ENCODE measurements at places on chromosomes 13 and 19.
A peak's percentile ranks its signal among the peaks of the same experiment; 100 is the strongest.

DNA sequence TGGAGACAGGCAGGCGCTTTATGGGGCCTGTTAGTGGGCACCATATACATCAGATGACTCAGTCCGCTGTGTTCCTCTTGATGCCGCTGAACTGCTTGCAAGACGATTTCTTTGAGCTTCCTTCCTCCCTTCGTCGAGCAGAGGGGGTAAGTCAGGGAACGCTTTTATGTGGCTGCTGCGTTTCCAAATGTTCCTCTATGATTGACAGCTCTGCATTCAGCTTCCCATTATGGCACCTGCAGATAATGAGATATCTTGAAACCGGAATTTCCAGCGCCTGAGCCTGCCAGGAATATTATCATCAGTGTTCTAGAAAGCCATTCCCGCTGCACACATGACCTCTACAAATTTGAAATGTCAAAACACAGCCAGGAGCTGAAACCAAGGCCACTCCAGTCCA is 257.0 kb downstream of the TSHZ3 start:
- no peak for DNase-seq

DNA sequence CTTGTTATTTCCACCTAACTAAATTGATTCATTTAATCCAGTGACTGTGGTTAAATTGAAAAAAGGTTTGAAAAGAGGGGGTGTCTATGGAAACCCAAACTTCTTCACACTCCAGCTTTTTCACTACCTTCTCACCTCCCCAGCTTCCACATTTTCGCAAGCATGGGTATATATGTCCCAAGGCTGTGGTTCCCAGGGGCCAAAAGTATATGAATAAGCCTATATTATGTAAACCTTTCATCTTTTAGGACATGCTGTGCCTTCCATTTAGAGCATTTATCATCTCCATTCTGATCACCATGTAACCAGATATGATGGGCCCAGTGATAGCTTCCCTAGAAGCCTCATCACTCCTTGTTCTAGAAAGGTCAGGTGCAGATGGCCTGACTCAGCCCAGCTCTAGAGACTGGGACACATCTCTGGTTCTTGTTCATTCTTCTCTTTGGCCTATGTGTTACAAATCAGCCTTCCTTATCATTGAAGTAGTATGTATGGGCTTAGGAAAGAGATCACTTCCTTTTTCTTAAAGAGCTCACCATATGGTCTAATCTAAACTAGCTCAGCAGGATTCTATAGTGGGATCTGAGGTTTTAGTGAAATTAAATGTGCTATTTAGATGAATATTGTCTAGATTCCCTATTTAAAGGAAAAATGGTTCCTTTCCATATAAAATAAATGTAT is 19.5 kb upstream of the ARL11 start:
- DNase-seq, result no peak

DNA sequence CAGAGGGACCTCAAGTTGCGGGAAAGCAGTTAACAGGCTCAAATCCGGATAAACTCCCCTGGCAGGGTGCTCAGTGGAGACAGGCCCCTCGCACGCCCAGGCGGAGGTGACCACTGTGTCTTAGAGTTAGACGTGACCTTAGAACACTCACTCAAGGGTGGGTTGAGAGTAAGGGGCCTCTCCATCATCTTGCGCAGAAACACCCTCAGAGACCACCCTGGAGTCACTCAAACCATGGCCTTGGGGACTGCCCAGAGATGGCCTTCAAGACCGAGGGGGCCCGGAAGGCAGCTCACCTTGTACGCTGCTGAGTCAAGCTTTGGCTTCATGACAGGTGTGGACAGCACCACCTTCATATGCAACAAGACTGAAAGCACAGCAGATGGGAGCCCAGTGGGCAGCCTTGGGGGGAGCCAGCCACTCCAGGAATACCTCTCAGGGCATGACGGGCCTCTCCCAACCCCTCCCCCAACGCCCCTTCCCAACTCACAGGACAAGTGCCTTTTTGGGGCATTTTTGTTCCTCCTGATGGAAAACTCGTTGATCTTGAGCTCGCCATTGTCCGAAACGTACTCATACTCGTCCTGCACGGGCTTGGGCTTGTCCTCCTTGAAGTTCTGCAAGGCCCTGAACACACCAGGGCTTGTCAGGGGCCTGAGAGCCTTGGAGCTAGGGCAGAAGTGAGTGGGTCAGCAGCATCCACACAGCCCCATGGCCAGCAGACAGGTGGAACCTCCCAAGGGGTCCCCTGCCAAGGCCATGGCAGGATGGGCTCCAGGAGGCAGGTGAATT is 229.2 kb downstream of the TUBA3C start:
- DNase-seq, result no peak

GRCh38 chr13:82878536-82878935 is 1003.7 kb downstream of the SLITRK1 start:
- no peak for DNase-seq

GRCh38 chr13:35129500-35129899 is 187.4 kb downstream of the NBEA start:
- DNase-seq, result no peak

GRCh38 chr19:42424345-42424707 is 2.9 kb downstream of the LIPE start:
- no peak for DNase-seq

DNA sequence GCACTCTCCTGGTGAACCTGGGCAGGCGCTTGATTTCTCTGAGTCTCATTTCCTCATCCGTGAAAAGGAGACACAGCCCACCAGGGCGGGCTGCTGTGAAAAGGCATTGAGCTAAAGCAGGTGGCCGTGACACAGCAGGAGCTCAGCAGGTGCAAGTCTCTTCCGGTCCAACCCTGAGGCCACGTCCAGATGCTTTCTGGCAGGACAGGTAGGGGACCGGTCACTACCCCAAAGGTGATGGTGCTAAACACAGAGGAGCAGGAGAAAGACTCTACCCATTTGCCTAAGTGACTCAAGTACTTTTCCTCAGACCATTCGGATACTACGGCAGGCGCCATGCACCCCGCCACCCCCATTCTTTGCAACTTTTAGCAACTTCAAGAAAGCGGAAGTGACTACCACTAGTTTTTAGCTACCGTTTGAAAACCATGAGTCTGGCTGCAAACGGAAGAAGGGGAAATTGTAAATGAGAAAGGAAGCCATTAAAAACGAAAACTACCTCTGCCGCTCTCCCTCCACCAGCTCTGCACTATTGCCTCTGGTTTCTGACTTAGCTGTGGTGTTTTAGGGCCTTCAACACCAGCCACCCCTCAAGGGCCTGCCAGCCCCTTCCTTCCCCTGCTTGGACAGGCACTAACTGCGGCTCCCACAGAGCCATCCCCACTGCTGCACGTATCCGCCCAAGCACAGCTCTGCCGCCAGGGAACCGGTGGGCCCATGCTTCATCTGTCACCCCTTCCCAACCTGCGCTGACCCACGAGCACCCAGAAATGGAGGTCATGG is 4.8 kb downstream of the PPP6R1 start:
- no peak for DNase-seq

DNA sequence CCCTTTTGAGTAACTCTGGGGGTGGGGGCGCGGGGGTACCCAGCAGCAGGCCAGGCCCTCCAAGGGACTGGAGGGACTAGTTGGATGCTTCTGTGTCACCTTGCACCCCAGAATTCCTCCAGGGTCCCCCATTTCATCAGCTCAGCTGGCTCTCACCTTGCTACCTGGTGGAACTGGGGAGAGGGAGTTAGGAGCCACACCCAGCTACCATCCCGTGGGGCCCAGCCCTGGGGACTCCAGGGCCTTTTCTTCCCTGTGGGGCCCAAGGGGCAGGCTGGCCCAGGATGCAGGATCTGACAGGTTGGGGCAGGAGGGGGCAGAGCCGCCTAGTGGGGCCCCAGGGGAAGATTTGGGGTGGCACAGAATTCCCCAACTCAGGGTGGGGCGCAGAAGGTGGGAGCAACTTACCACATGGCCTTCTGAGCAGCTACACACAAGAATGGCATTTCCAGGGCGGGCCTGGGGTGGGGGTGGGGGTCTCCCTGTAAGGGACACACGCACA is 32.8 kb upstream of the NANOS3 start:
- DNase-seq, result peak; percentile 46

- no peak for DNase-seq
These were observed 1215.4 kb downstream of the PCDH9 start for GRCh38 chr13:66014771-66015170.

GRCh38 chr13:48579165-48579918 is 46.5 kb upstream of the RCBTB2 start:
- DNase-seq, result no peak

GRCh38 chr13:76600081-76600480 is 286.1 kb downstream of the KCTD12 start:
- DNase-seq, result no peak

GRCh38 chr19:45653634-45654033 is 14.4 kb upstream of the GIPR start:
- DNase-seq, result no peak

Data from SJCRH30 (cell line).